Naive B cell (primary cell): ENCODE measurements at places on chromosomes 3 and 15.

DNA sequence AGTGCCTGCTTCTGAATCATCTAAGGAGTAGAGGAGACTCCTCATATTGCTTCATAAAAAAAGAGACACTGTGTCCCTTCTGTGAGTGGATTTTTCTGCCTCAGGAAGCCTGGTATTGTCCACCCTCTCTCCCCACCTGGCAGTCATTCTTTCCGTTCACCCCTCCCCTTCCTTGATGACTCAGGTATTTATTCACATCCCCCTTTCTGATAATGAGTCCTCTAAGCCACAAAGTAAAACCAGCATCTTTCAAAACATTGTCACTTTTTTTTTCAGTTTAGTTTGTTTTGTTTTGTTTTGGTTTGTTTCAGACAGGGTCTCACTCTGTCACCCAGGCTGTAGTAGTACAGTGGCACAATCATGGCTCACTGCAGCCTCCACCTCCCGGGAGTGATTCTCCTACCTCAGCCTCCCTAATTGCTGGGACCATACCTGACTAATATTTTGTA, 65.2 kb upstream of the UBE2E1 start:
- no peak for DNase-seq

- DNase-seq = peak; percentile 32
These were observed 175.8 kb downstream of the FOXB1 start for GRCh38 chr15:60179786-60180391.

GRCh38 chr3:43034200-43034599, 55.1 kb downstream of the GASK1A start:
- no peak for DNase-seq

- DNase-seq = no peak
These were observed 95.7 kb downstream of the DUT start for GRCh38 chr15:48426941-48427340.

DNA sequence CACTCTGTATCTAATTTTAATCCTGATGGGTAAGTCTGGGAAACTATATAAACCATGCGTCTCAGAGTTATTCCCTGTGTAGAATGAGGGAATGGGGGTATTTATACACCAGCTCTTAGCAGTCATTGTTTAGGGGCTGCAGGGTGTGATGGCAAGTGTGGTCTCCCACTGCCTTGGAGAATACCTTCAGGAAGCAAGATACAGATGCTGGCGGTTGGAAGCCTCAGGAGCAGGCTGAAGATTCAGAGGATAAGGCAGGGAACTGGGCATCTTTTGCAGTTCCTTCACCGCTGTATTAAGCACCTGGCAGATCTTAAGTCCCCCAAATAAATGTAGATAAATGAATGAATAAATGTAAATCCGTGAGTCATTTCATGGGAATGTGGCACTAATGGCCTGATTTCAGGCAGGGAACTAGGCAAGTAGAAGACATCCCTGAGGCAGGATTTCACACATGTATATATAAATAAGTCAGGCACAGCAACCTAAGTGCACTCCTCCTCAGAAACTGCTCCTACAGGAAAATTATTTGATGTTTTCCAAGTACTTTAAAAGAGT, 209.2 kb upstream of the GADL1 start:
- DNase-seq = no peak

DNA sequence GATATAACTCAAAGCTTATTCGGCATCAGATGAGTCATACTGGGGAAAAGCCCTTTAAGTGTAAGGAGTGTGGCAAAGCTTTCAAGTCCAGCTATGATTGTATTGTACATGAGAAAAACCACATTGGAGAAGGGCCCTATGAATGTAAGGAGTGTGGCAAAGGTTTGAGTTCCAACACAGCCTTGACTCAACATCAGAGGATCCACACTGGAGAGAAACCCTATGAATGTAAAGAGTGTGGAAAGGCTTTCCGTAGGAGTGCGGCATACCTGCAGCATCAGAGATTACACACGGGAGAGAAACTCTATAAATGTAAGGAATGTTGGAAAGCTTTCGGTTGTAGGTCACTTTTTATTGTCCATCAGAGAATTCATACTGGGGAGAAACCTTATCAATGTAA, 7.5 kb downstream of the ZNF621 start:
- no peak for DNase-seq

DNA sequence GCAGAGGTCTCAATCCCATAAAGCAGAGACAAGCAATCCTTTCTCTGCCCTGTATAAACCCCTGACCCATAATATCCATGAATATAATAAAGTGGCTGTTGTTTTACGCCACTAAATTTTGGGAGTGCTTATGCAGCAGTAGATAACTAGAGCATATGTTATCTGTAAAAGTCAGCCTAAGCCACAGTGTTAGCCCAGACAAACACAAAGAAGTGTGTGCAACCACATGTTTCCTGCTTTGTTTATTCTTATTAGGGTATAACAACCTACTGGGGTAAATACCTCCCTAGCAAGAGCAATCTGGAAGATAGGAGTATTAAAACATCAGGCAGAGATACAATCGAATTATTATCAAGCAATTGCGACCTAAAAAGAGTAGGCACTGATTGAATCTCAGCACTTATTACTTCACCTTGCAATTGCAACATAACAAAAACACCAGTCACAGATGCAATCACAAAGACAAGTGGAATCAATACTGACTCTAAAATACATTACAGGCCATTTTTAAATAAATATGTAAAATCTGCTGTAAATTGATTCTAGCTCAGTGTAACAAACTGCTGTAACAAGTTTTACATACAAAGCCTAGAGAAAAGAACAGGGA, 94.6 kb upstream of the UBE2E2 start:
- DNase-seq = no peak

DNA sequence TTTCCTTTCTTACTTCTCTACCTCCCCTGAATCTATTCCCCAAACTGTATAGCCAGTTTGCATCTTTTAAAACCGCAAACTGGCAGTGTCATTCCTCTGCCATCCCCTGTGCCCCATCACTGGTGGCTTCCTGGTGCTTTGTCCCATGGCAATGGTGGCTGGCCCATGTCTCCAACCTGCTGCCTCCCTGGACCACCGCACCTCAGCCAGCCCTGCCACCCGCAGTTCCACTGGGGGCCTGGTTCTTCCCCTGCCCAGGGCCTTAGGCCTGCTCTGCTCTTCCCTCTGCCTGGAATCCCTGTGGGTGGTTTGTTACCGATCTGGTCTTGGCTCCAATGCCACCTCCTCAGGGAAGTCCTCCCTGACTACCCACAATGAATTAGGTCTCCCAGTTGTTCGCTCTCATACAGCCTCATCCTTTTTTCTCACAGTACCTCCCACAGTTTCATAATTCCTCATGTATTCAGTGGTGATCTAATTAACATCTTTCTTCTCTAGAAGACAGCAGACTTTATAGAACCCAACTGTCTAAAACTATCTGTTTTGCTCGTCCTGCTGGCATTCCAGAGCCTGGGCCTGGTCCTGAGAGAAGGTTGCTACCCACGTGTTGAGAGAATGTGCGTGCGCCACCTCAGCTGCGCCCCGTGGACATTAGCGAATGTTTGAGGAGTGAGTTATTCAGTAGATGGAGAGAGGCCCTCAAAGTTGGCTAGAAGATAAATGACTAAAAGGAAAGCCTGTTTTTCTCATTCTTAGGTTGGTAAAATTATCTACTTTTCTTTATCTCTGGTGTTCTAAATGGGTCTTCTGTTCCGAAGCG, 130.1 kb downstream of the DNAJB8 start:
- DNase-seq = no peak

GRCh38 chr15:75171408-75171807, 30.3 kb upstream of the C15orf39 start:
- DNase-seq = no peak

DNA sequence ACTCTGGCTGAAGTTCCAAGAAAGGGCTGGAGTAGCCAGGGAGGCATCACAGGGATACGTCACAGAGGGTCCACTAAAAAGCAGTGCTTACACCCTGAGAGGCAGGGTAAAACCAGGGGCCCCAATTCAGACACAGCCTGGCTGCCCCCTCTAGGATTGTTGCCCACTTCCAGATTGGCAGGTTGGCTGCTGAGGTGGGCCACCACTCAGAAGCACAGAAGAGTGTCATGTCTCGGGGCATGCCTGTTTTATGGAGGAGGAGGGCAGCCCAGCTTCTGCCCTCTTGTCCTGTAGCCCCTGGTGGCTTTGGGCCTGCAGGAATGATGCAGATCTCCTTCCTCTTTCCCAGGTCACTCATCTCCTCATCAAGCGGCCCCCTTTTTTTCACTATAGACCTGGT, 24.0 kb downstream of the NOX5 start:
- no peak for DNase-seq

GRCh38 chr15:91224755-91225380, 124.8 kb downstream of the SV2B start:
- DNase-seq = no peak

DNA sequence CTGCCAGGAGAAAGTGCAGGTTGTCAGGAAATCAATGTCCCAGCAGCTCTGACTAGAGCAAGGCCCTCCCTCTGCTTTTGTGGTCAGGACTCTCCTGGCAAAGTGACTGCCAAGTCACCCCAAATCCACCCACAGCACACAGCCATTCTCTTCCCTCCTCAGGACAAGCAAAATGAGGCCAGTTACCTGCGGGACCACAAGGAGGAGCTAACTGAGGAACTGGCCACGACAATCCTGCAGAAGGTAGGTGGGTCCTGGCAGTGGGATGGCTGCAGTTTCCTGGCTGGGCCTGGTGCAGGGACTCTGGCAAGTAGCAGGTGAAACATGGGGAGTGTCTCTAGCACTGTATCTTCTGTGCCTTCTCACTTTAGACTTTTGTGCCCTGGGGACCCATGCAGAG, 142.5 kb upstream of the EIF1B start:
- DNase-seq = no peak

DNA sequence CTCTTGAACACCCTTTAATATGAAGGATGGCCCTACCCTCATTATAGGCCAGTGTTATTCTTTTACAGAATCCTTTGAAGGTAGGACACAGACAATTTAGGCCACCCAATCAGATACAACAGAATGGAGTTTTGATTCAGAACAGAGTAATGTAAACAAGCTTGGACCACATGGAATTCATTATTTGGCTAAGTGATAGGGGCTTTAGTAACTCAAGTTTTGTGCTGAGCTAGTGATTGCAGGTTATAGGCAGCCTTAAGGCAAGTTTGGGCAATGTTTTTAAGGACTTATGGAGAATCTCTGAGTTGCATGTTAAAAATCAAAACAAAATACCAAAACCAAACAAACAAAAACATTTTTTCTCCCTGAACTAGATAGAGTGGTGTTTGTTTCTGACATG, 312.1 kb upstream of the ROBO1 start:
- no peak for DNase-seq

- DNase-seq = no peak
These were observed 883 bp downstream of the CFAP92 start for GRCh38 chr3:128992926-128993460.

- DNase-seq = no peak
These were observed 51.8 kb downstream of the BTD start for GRCh38 chr3:15653321-15653720.

GRCh38 chr3:142213298-142213697, 12.1 kb downstream of the GK5 start:
- DNase-seq = no peak

- no peak for DNase-seq
These were observed 3.5 kb downstream of the PDE12 start for GRCh38 chr3:57559526-57559925.

- DNase-seq = no peak
These were observed 60.9 kb upstream of the CCNL1 start for GRCh38 chr3:157220883-157221282.

DNA sequence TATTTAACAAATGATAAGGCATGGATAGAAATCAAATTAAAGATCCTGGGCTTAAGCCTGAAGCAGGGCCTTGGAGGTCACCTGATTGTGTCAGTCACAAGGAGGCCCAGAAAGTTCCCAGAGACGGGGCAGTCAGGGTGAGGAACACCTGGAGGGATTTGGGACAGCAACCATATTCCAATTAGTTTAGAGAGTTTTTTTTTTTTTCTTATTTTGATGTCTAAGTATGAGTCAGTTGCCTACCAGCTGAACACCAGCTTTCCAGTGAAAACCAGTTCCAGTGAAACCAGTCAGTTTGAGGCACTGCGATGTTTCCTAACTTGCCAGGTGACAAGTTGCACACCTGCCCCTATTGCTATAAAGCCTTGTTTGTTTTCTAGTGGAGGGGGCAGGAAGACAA, 350.7 kb upstream of the AZI2 start:
- no peak for DNase-seq

- no peak for DNase-seq
These were observed 15.2 kb downstream of the CHAC1 start for GRCh38 chr15:40968290-40969085.

- no peak for DNase-seq
These were observed 80.8 kb upstream of the SNTN start for GRCh38 chr3:63571682-63572081.

DNA sequence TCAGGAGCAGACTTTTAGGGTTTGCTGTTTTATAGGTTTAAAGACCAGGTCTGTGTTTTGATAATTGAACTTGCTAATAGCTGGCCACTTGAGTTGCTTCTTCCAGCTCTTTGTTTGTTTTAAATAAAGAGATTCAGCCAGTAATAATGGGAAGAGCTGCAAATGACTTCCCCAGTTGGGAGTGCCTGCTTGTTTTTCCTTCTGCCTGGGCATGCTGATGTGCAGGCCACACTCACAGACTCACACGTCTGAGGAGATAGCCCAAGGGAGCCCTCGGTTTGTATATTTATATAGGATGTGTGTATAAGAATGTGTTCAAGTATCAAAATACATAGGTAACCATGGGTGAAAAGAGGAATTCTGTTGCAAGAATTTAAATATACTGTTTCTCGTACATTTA, 78.2 kb upstream of the BOC start:
- DNase-seq = no peak

- no peak for DNase-seq
These were observed 23.2 kb upstream of the MAGEF1 start for GRCh38 chr3:184734903-184735701.

DNA sequence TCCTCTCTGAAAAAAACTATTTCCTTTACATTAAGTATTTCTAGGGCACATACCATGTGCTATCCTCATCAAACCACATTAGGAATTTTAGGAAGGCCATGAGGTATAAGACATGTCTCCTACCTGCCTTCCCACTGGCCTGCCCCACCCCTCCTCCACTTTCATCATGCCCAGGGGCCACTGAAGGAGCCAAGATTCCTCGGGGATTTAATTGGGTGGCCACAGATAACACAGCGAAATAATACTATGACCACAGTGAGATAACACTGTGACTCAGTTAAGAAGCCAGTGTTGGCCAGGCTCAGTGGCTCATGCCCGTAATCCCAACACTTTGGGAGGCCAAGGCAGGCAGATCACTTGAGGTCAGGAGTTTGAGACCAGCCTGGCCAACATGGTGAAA, 9.8 kb upstream of the BMF start:
- DNase-seq = no peak

GRCh38 chr3:54259636-54260035, 137.3 kb downstream of the CACNA2D3 start:
- no peak for DNase-seq
